ENCODE measurements at places on chromosomes 2 and 18. TPM values are rescaled to one million over a fixed set of nuclear protein-coding genes. Genes with fewer than 3 reads are reported as not detected.

The TSPYL6 gene
- total RNA-seq: not detected

- H3K4me1 ChIP-seq: peaks cover under 1% of the 10 kb centered on the region
- H3K27ac ChIP-seq: no peak overlapping the region
- no peak overlapping the region for H3K4me3 ChIP-seq
- no peak for DNase-seq
- peaks cover 8% of the 10 kb centered on the region for H3K27me3 ChIP-seq
Measured at GRCh38 chr2:131016826-131017741, 76.2 kb downstream of the FAM168B start.

DNA sequence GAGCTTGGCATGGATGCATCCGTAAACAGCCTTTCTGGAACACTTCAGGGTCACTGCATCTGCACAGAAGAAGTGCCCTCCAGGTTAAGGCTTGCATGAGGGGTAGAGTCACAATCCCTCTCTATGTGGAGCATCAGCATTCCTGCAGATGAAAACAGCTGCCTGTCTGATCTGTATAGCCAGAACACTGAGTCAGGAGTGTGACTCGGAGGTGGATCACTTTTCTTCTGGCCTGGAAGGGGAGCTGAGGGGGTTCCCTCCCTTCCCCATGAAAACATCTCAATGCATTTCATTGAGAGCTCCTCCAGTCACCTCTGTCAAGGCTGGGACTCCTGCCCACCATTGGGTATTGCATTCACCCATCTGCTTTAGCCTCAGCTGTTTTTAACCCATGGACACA is 72.5 kb upstream of the SERPINE2 start:
- no peak overlapping the region for H3K27ac ChIP-seq
- H3K36me3 ChIP-seq: no peaks in the 10 kb centered on the region
- H3K4me3 ChIP-seq: no peak overlapping the region
- DNase-seq: no peak
- H3K4me1 ChIP-seq: no peaks in the 10 kb centered on the region

GRCh38 chr2:73415906-73416305 is 30.3 kb downstream of the ALMS1 start:
- H3K4me3 ChIP-seq: no peak overlapping the region
- no peak for DNase-seq
- H3K27ac ChIP-seq: no peak overlapping the region
- peaks cover 6% of the 10 kb centered on the region for H3K4me1 ChIP-seq
- peaks cover 5% of the 10 kb centered on the region for H3K36me3 ChIP-seq
- no peaks in the 10 kb centered on the region for H3K27me3 ChIP-seq

GRCh38 chr2:183671233-183671632 is 547.0 kb downstream of the NUP35 start:
- no peaks in the 10 kb centered on the region for H3K36me3 ChIP-seq
- no peaks in the 10 kb centered on the region for H3K4me1 ChIP-seq
- no peak for DNase-seq
- no peaks in the 10 kb centered on the region for H3K27me3 ChIP-seq
- H3K27ac ChIP-seq: no peak overlapping the region

DNA sequence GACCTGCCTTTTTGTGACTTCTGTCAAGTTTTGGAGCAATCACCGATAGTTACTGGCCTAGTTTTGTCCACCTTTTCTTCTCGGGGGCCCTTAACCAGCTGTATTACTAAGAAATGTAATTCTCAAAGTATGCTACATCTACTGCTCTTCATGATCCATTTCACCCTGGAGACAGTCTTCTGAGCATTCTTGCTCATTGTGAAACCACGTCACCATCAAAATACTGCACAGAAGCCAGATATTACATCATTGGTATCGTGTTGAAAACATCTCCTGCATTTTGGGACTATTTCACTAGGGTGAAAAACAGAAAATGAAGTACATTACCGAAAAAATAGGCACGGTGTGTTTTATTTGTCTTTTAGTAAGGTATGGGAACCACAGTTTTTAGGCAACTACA is 11.7 kb downstream of the LYPD6B start:
- peaks cover 13% of the 10 kb centered on the region for H3K27me3 ChIP-seq
- no peak for DNase-seq
- no peak overlapping the region for H3K4me3 ChIP-seq
- no peak overlapping the region for H3K27ac ChIP-seq
- no peaks in the 10 kb centered on the region for H3K36me3 ChIP-seq
- no peaks in the 10 kb centered on the region for H3K4me1 ChIP-seq

The TMEM198 gene
- total RNA-seq: 2.1 TPM

GRCh38 chr18:51059969-51060368 is 30.0 kb downstream of the SMAD4 start:
- no peak for DNase-seq
- H3K4me3 ChIP-seq: no peak overlapping the region
- peaks cover 9% of the 10 kb centered on the region for H3K4me1 ChIP-seq
- no peaks in the 10 kb centered on the region for H3K27me3 ChIP-seq
- peaks cover 26% of the 10 kb centered on the region for H3K36me3 ChIP-seq
- H3K27ac ChIP-seq: no peak overlapping the region

DNA sequence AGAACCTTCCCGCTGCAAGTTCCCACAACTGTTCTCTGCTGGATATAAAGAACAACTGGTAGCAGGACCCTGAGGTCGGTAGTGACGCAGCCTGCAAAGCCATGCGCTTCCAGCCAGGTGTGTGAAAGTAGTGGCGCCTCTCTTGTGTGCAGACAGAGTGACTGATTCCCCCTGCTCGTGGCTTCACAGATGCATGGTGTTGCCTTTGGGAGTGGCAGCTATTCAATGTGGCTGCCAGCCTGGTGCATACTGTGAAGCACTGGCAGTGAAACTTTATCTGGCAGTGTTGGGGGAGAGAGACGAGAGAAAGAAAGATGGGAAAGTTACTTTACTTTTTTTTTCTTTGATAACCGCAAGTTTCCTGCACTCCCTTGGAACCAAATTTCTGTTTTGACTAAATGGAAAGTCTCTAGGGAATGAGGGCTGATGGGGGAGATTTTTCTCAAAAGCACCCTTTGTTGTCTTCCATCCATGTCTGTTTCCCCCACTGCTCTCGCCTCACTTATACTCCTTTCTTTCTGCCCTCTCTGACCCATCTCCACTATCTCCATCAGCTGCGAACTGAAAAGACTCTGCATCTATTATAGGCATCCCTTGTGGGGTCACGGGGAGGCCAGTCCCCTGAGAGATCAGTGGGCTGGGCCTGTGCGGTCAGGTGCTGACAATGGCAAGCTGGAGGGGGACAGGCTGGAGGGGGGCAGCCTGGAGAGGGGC is 90.0 kb upstream of the TNP1 start:
- H3K4me1 ChIP-seq: no peaks in the 10 kb centered on the region
- H3K27me3 ChIP-seq: peaks cover 2% of the 10 kb centered on the region
- no peak overlapping the region for H3K27ac ChIP-seq
- H3K4me3 ChIP-seq: no peak overlapping the region
- DNase-seq: no peak
- no peaks in the 10 kb centered on the region for H3K36me3 ChIP-seq

The CFC1 gene
- total RNA-seq: not detected

DNA sequence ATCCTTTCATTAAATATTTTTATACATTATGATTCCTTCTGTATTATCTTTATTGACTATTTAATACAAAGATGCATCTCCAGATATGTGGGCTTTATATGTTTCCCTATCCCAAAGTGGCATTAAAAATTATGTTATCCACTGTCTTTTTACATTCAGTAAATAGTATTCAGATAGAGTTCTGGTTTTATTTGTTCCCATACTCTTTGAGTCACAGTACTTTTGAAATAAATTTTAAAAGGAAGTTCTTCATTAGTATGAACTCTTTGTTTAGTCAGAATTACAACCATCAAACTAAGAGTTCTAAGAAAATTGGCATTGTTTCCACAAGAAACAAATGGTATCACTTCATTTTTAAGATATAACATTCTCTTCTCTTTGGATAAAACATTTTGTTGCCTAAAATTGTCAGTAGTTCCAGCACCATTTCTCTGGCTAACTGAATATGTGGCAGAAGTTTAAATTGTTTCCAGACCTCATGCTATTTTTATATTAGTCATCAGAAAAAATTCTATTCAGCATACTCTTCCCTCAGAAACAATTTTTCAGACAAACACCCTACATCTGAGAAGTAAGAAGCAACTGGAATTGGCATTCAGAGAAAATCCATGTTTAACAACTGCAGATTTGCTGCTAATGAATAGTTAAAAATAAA is 88.5 kb upstream of the COL5A2 start:
- peaks cover 7% of the 10 kb centered on the region for H3K36me3 ChIP-seq
- H3K27me3 ChIP-seq: no peaks in the 10 kb centered on the region
- H3K4me3 ChIP-seq: no peak overlapping the region

The LHCGR gene
- total RNA-seq: not detected

DNA sequence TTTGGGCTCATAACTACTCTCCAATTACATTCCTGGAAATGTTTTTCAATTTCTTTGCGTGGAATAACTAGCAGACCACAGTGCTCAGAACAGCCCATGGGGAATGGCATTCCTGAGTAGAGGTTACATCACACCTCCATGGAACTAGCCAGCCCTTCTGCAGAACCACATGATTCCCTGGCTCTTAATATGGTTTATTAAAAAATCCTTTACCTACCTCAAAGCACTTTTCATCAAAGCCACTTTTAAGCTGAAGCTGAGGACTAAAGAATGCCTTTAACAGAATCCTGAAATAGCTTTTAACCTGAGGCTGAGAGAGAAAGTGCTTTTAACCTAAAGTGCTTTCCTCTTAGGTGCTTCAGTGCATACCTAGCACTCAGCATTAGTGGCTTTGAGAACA is 376.3 kb downstream of the ARHGAP15 start:
- no peak overlapping the region for H3K27ac ChIP-seq
- no peak for DNase-seq
- no peak overlapping the region for H3K4me3 ChIP-seq
- no peaks in the 10 kb centered on the region for H3K27me3 ChIP-seq

DNA sequence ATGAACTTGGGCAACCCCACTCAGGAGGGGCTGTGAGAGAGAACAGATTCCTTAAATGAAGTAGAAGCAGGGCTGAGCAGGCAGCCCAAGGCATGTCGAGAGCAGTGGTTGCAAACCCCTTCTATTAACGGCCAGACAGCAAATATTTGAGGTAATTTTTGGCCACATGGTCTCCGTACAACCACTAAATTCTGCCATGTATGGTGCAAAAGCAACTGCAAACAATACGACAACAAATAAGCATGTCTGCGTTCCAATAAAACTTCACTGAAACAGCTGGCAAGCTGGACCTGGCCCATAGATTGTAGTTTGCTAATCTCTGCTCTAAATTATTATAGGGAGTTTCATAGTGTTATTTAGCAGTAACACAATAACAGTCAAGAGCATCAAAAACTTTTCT is 217.0 kb upstream of the ZNF521 start:
- H3K27me3 ChIP-seq: no peaks in the 10 kb centered on the region
- H3K4me1 ChIP-seq: no peaks in the 10 kb centered on the region
- no peaks in the 10 kb centered on the region for H3K36me3 ChIP-seq
- DNase-seq: no peak
- H3K27ac ChIP-seq: no peak overlapping the region

DNA sequence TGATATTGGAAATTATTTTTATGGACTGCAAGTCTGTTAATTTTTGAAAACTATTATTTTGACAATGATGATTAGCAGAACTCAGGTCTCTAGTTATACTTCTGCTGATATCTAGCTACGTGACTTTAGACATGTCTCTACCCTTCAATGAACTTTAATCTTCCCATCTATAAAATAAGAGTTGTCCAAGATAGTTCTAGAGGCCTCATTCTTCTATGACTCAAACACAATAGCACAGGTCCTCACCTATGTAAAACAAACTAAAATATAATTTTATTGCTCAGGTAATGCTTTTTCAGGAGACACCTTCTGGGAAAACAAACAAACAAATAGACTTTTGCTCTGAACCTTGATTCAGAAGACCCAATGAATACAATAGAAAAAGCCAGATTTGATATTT is 544.4 kb upstream of the SETBP1 start:
- DNase-seq: no peak
- no peaks in the 10 kb centered on the region for H3K4me1 ChIP-seq
- H3K4me3 ChIP-seq: no peak overlapping the region
- H3K27me3 ChIP-seq: no peaks in the 10 kb centered on the region
- no peaks in the 10 kb centered on the region for H3K36me3 ChIP-seq
- H3K27ac ChIP-seq: no peak overlapping the region

DNA sequence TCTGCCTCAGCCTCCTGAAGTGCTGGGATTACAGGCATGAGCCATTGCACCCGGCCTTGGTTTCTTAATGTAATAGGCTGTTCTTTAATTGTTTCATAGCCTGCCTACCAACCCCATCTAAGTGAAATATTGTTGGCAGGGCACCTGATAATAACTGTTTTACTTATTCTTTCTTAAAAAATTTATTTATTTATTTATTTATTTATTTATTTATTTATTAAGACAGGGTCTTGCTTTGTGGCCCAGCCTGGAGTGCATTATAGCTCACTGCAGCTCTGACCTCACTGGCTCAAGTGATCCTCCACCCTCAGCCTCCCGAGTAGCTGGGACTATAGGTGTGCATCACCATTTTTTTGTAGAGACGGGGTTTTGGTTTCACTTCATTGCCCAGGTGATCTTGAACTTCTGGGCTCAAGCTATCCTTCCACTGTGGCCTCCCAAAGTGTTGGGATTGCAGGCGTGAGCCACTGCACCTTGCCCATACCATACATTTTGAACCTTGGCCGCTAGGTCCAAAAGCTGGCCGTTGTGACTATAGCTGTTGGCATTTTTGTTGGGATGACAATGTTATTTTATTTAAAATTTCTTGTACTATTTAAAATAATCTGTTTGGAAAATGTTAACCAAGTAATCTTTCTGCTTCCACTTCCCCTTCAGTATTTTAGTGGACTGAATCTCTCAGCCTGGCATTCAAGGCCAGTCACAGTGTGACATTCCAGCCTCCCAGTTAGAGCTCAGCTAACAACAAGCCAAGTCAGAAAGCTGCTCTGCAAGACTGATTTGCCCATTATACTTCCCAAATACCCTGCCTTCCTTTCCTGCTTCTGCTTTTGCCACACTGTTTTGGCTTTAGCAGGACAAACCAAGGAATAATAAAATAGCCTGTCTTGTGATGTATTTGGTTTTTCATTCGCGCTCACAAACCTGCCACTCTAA is 52.4 kb downstream of the BABAM2 start:
- no peak for DNase-seq
- H3K4me1 ChIP-seq: peaks cover 22% of the 10 kb centered on the region
- no peak overlapping the region for H3K4me3 ChIP-seq
- H3K27ac ChIP-seq: no peak overlapping the region

The UGT1A5 gene
- not detected for total RNA-seq

GRCh38 chr18:32772581-32773381 is at the start of gene KLHL14:
Gene KLHL14 (minus strand): TSS chr18:32773023. CDS start chr18:32770591, 2,432 bp downstream.
- no peaks in the 10 kb centered on the region for H3K36me3 ChIP-seq
- DNase-seq: no peak
- peaks cover 3% of the 10 kb centered on the region for H3K4me1 ChIP-seq
- peaks cover 46% of the 10 kb centered on the region for H3K27me3 ChIP-seq
- no peak within 1 kb of the TSS for H3K27ac ChIP-seq

- H3K36me3 ChIP-seq: no peaks in the 10 kb centered on the region
- no peak overlapping the region for H3K4me3 ChIP-seq
- peaks cover 1% of the 10 kb centered on the region for H3K27me3 ChIP-seq
- no peak for DNase-seq
- peaks cover 14% of the 10 kb centered on the region for H3K4me1 ChIP-seq
Measured at GRCh38 chr2:11579867-11580659, 46.2 kb downstream of the GREB1 start.

The KCNS3 gene
- not detected for total RNA-seq

GRCh38 chr2:150429384-150429961 is 58.0 kb downstream of the RND3 start:
- H3K27me3 ChIP-seq: peaks cover 4% of the 10 kb centered on the region
- H3K27ac ChIP-seq: no peak overlapping the region
- H3K36me3 ChIP-seq: no peaks in the 10 kb centered on the region
- no peak for DNase-seq
